ENCODE measurements at places on chromosomes 4 and X.

GRCh38 chr4:38734446-38734845 is 48.3 kb downstream of the TLR10 start:
- no peak for DNase-seq

DNA sequence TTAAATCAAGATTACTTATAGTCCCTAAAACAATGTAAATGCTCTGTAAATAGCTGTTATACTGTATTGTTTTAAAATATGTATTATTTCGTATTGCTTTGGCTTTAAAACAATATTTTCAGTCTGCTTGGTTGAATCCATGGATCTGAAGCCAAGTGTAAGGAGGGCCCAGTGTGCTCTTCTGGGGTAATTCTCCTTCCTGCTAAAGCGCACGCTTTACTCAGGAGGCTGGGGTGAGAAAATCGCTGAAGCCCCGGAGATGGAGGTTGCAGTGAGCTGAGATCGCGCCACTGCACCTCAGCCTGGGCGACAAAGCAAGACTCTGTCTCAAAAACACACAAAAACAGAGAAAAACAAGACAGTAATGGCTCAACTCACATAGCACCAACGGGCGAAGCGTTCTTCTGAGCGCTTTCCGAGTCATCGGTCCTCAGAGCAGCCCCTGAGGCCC is 391 bp upstream of the IDUA start:
- no peak for DNase-seq

GRCh38 chr4:149713031-149713430 is 102.6 kb downstream of the IQCM start:
- no peak for DNase-seq

GRCh38 chr4:123466080-123466785 is 69.6 kb downstream of the SPRY1 start:
- DNase-seq, result no peak

DNA sequence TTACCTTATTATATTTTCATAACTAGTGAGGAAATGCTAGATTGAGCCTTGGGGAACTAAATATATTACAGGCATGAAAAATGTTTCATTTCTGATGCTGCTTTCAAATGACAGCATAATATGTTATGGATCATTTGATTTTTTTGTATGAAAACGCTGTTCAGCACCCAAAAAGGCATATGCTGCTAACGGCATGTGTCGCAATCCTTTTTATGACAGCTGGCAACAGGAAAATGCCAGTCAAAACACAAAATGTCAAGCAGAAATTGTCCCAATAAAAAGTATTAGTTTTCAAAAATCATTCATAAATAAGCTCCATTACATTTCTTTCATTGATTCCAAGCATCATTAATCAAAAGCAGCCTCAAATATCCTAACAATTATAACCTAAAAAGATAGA is 1244.5 kb downstream of the PCDH7 start:
- no peak for DNase-seq

GRCh38 chrX:151710457-151710856 is 5.4 kb upstream of the FATE1 start:
- no peak for DNase-seq

DNA sequence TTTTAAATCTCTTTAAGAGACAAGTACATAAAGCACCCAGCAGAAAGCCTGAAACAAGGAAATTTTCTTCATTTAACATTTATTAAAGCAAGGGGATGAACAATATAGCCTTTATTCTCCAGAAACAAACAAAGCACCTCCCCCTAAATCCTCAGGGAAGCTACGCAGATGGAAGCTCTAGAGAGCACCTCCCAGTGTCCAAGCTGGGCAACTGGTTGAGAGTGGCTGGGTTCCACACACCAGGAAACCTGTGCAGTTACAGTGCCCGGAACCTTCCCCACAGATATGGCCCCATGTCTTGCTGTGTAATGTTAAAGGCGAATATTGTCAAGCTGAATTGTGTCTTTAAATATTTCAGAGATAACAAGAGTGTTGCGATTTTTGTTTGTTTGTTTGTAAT is 8.9 kb upstream of the TRIML1 start:
- DNase-seq, result no peak

- no peak for DNase-seq
These were observed 75.6 kb upstream of the BCOR start for GRCh38 chrX:40173143-40174000.

DNA sequence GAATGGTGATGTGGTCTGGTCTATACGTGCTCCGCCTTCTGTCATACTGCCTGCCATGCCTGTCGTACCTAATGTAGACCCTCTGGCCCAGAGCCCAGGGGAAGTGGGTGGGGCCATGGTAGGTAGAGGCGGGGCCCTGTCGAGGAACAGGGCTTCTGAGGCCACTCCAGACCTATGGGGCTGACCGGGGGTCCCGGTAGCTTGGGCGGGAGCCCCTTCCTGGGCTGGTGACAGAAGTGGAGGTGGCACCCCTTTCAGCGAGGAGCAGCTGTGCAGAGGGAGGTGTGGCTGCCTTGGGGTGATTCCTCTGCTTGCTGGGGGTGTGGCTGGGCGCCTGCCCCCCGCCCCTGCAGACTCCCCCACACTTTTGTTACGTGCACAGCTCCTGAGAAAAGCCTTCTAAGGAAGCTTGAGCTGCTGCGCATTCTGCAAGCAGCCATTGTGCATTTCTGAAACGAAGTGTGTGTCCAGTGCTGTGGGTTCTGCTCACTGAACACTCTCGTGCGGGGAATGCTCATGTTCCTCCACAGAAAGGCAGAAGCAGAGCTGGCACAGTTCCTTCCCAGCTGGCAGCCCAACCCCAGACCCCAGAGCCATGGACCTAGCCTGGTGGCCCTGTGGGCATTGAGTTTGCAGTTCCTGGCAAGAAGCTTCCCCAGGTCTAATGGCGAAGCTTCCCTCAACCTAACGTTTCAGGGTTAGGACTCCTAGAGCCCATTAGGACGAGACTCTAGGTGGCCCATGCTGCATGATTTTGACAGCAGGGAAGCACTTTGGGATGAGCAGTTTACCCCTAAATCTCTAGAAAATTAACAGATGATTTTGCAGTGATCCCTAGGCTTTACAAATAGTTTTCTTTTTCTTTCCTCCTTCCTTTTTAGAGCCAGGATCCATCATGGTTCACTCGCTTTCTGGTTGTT is 72.7 kb upstream of the HGFAC start:
- DNase-seq, result no peak

- no peak for DNase-seq
These were observed 563.6 kb downstream of the RPA4 start for GRCh38 chrX:97447306-97447705.

GRCh38 chr4:31791666-31792065 is 1071.5 kb downstream of the PCDH7 start:
- no peak for DNase-seq

- DNase-seq, result no peak
These were observed 8.2 kb downstream of the SH3TC1 start for GRCh38 chr4:8207314-8207713.

- DNase-seq, result no peak
These were observed 51.4 kb downstream of the NDST3 start for GRCh38 chr4:118085700-118086099.

GRCh38 chr4:3418029-3418762 is 23.6 kb upstream of the HGFAC start:
- DNase-seq, result no peak

DNA sequence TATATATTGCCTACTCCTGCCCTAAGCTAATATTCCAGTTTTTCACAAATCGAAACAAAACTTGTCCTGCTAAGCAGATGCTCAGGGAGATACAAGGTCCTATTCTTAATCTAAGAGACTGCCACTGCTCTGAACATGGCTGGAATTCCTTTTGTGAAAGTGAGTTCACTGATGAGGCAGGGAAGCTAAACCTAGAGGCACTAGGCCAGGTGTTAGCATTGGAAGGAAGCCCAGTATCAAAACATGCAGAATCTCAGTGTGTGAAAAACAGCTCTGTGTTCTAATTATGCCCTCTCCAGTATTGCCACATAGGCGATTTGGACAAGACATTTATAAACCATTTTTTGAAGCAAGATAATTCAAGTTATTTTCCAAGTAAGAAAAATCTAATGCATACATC is 47.6 kb downstream of the ABCG2 start:
- DNase-seq, result no peak

GRCh38 chr4:17092736-17093437 is 194.4 kb upstream of the LDB2 start:
- no peak for DNase-seq
